ENCODE measurements at places on chromosomes 6 and 20.

- DNase-seq, result no peak
These were observed 74.1 kb upstream of the RALY start for GRCh38 chr20:33919653-33920052.

DNA sequence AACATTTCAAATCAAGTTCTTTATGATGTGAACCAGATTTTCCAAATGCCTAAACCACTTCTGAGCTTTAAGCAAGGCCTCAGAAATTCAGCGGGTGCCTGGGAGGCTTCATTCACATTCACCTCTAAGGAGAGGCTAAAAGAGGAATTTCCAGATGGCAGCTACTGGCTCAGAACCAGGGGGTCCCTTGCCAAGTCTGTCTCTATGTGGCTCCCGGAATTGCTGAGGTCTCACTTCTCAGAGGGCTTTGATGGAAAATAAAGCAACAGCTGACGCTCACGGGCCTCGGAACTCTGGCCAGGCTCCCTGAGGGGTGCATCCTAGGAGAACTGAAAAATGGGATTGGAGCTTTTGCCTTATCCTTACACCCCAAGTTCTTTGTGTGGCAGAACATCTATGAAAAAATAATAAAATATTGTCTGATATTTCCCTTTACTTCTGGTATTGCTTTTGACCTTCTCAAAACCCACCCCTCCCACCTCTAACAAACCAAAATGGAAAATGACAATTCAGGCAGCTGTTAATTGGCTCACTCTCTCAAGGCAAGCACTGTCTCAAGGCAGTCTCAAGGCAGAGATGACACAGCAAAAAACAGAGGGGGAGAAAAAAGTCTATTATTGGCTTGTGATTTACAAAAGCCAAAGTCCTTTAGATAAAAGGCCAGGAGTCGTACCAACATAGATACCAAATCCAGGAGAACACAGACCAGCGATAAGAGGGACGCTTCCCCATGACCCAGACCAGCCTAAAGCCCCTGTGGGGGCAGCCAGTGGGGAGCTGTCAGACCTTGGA lies 21.8 kb upstream of the LRRN4 start:
- DNase-seq, result no peak

- DNase-seq, result no peak
These were observed 10.5 kb upstream of the STX11 start for GRCh38 chr6:144139817-144140216.

GRCh38 chr6:45148278-45148677 lies 179.9 kb upstream of the RUNX2 start:
- DNase-seq, result no peak

- no peak for DNase-seq
These were observed 45.2 kb downstream of the RSPH3 start for GRCh38 chr6:158954753-158955152.
